ENCODE measurements at places on chromosomes 2 and 18.

DNA sequence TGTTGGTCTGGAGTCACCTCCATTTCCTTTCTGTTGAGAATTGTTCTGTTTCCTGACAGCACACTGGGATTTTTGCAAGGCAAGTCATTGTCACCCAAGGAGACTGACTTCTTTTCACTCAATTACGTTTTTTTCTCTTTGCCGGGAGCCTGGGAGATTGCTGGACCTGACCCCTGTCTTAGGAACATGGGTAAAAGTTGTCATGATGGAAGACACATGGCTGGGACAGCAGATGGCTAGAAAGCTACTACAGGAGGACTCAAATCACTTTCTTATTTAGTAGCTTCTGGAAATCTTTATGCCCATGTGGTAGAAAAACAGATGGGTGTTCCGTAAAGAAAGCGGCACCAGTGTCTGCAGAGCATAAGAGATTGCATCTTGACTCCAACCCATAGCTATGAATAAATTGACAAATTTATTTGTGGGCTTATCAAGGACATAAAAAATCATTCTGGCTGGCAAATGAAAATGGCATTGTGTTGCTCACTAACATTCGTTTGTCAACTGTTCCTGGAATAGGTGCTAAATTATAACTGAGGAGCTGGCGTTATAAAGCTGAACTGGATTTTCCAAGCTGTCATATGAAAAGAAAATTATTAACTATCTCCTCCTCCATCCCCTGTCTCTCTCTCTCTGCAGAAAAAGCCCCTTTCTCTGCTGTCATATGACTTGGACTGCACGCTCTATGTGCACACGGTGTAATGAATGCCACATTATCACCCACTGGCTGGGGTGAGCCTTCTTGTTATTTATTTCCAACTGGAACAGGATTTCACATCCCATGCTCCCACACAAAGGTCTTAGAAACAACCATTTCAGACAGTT is 159.8 kb downstream of the SH3RF3 start:
- no peak for DNase-seq

DNA sequence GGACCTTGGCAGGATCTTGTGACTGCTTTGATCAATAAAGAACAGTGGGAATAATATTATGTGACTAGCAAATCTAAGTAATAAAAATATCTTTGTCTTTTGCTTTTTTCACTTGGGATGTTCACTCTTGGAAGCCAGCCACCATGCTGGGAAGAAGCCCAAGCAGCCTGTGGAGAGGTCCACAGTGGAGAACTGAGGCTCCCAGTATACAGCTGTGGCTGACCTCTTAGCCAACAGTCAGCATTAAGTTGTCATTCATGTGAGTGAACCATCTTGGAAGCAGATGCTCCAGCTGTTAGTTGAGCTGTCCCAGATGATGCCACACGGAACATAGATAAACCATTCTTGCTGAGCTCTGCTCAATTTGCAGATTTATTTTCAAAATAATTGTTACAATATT is 160.0 kb downstream of the OSR1 start:
- DNase-seq = no peak

DNA sequence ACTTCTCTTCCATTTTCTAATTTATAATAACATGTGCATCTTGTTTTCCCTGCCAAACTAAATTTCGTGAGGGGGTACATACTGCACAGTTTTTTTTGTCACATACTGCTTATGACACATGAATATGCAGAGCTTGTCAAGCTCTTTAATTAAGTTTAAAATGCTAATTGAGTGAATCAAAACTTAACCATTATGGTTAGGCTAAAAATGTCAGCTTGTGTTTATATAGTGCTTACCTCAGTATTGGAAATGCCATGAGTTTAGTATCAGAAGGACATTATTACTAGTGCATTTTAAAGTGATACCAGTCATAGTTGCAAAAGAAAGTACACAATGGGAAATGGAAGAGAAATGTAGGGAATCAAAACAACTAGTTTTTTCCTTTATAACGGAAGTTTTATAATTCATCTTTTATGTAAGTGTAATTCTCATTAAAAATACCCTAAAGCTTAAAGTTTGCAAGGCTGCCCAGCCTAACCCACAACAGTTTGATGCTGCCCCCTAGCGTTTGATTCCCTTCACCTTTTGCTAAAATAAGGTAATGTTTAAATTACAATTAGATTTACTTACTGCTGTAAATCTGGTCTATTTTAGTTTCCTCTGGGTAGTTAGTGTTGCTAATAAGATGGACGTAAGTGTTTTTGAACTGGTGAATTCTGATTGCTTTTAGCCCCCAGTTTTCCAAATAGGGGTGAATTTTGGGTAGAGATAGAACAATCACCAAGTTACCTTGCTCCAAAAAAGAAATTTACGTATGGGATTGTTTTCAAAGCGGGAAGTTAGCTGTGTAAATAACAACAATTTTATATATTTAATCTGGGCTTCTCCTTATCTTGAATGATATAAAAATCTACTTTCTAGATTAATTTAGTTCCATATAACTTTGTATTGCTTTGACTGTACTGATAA is 3.2 kb downstream of the SLC39A10 start:
- DNase-seq = peak; percentile 58

GRCh38 chr2:170002096-170002495 is 174.8 kb downstream of the UBR3 start:
- no peak for DNase-seq

DNA sequence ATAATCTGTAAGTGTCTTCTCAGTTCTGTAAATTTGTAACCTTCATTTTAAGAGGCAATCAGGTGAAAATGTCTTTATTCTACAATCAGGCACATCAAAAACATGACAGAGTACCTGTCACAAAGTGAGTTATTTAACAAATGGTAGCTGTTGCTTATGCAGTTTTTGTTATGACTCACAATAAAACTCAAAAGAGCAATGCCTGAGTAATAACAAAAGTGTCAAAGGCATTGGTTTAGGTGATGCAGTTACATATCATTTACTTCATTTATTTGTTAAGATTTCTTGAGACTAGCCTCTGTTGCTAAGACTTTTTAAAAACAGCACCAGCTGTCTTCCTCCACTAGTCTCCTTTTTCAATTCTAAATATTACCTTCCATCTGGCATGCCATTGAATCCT is 177.8 kb downstream of the KIAA1328 start:
- no peak for DNase-seq

- DNase-seq = no peak
Observed at GRCh38 chr18:3842844-3843243, 392.9 kb downstream of the TGIF1 start.

DNA sequence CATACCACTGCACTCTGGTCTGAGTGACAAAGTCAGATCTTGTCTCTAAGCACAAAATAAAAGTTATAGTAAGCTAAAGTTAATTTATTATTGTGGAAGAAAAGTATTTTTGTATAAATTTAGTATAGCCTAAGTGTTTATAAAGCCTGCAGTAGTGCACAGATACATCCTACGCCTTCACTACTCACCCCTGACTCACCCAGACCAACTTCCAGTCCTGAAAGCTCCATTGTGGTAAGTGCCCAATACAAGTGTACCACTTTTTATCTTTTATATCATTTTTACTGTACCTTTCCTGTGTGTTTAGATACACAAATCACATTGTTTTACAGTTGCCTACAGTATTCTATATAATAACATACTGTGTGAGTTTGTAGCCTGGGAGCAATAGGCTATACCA is 57.5 kb downstream of the UBE2E3 start:
- no peak for DNase-seq

DNA sequence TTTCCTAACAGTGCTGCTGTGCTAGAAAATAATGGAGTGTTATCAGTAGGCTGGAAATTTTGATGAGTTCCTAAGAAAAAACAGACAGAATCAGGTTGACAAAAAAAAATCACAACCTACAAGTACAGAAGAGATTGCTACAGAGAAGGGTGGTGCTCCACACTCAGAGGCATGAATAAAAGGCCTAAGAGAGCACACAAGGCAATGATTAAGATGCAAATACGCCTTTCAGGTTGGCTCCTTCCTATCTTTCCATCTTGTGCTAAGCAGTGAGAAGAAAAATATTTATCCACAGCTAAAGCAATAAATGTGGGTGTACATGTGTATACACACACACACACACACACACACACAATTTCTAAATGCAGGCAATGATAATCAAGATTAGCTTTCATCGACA is 130.6 kb upstream of the UBE2E3 start:
- no peak for DNase-seq

DNA sequence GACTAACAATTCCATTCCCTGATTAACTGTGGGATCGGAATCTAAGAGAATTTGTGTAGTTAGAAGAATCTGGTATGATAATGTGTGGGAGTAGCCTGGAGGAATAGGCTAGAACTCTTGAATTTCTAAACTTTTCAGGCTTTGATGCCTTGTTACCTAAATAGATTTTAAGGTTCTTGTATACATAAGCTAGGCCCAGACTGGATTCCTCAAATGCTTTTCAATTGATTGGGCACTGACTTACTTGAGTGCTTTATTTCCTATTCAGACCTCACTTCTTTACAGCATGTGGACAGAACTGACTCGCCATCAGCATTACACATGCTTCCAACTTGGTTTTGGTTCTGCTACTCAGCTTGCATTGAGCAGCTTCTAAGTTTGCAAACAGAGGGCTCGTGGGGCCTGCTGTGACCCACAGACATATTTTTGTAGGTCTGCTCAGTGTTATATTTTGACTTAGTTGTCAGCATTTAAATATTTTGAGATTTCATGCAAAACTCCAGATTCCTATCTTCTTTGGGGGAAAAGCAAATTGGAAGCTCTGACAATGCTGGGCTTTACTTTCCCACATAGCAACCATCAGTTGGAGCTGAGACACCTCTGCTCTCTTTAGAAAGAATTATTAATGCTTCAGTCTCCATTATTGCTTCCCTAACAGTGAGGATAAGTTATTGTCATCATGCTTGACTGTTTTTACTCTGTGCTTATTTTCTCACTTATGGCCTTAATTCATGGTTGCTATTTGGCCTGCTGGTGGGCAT is 5.7 kb downstream of the PARD3B start:
- DNase-seq = no peak

DNA sequence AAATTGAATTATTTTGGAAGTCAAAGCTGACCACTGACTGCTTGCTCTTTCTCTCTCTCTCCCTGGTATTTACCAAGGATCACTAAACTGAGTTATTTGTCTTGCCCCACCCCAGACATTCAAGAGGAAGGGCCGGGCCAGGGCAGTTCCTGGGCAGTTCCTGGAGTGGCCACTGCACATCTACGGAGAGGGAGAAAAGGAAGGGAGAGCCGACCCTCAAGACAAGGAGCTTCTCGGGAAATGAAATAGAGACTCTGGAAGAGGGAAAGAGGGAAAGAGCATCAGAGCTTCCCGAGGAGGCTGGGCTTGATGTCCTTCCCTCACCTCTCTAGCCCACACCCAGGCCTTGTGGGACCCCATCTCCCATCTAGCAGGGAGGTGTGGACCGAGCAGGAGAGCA is 83.1 kb downstream of the SEPTIN10 start:
- no peak for DNase-seq

- peak; percentile 30 for DNase-seq
Observed at GRCh38 chr18:48948112-48949049, 2.4 kb downstream of the SMAD7 start.

- no peak for DNase-seq
Observed at GRCh38 chr2:136310005-136310495, 192.1 kb upstream of the CXCR4 start.

DNA sequence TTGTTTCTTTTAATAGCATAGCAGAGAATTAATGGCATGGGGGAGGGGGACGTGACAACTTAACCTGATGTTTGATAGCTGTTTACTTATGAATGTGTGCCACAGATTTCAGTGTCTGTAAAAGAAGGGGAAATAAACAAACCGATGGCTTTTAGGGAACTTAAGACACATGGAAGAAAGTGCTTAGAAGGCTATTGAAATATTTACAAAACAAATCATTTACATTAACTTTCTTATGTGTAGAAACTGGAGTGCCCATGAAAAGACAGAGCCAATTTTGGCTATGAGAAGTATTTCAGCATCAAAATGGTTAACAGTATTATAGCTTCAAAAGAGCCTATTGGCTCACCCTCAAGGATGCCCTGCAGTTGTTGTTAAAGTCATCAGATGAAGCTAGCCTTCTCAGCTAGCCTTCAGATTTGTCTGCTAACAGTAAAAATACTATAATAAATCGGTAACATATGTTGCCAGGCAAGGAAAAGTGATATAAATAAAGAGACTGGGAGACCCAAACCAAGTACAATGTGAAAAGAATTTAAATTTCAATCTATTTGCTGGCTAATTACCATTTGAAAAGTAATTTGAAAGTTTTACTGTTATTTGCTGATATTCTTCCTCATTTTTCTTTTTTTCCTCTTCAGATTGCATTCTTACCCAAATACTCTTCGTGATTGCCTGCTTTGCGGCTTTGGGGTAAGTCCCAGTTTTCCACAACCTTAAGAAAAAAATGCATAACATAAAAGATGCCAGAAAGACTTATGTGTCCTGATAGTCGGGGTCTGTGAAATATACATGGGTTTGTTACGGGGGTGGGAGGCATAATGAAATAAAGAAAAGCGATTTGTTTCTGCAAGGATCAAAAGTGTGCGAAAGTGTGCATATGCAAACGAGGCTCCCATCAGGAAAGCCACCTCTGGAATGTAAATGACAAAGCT is 256.4 kb downstream of the MEIS1 start:
- no peak for DNase-seq

DNA sequence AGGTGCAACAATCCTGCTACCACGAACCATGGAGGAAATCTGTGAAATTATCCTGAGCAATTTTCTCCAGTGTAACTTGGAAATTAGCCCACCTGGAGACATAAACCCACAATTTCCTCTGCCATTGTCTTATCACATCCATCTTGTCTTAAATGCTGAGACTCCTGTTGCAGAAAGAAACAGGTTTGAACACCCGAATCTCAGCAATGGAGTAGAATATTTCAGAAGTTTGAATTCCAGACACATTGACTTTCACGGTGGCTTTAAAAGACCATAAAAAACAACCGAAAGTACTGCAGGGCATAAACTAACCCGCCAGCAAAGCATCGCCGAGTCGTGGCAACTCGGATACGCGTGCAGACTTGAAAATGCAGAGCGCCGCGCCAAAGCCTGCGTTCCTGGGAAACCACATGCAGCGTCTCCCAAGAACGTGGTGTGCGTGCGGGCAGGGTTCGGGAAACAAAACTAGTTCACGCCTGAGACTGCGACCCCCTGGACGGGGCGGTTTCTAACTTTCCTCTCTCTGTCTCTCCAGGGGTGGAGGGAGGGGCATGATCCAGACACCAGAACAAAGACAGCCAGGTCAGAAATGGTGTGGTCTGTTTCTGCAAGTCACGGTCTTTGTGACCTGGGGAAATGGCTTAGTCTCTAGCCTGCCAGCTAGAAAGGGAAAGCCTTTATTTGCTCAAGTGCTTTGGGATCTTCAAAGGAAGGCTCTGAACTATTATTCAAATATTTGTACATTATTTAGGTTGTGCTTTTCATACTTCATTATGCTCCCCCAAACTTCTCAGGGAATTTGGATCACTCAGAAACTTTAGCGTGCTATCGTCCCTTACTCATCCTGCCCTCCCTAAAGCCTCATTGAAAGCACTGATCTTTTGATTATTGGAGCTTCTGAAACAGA is 26.9 kb upstream of the KCTD1 start:
- DNase-seq = no peak

- DNase-seq = no peak
Observed at GRCh38 chr2:184851576-184851975, 253.2 kb downstream of the ZNF804A start.

- DNase-seq = no peak
Observed at GRCh38 chr2:23478087-23478932, 93.3 kb downstream of the KLHL29 start.

- no peak for DNase-seq
Observed at GRCh38 chr18:76412818-76413565, 82.0 kb downstream of the ZNF516 start.
